ENCODE measurements at places on chromosomes 16 and 17.

DNA sequence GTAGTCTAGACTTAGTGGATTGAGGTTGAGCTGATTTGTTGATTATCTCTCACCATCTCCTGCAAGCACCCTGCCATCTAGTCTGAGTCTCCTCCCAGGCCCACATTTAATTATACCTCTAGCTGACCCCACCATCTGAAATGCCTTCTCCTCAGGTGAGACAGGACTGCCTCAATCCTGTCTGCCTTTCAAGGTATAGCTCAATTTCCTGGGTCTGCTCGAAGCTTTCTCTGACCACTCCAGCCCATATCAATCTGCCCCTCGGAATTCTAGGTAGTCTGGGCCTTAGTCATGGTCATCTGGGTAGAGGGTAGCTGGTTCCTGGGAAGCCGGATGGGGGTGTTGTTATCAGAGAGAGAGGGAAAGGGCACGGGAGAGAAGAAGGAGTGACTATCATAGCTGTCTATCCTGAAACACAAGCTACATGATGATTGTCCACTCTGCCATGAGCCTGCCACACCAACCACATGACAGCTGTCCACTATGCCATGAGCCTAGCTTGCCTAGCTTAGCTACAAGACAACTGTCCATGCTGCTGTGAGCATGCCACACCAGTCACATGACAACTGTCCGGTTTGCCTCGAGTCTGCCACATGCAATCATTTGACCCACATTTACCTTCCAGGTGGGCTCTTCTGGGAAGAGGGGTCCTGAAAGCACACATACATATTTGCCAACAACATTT is 34.4 kb downstream of the LYRM9 start:
- DNase-seq = no peak

- peak; percentile 19 for DNase-seq
These were observed 5.2 kb upstream of the CDH8 start for GRCh38 chr16:62041401-62041800.

DNA sequence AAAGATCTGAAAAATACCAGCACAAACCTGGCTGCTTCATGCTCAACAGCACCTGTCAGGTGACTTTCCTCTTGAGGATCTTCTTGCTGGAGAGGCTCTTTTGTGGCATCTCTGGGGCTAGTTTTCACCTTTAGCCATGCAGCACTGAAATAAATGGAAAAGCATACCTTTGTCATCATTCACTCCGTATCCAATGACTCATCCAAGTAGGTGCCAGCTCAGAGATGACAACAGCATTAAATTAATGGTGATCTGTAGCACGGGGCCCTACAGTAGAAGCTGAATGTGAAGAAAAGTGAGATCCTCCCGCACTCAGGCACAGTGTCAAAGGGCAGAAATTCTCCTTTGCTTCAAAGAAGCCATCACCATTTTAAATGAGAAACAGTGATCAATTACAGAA is 32.2 kb downstream of the KIAA0753 start:
- no peak for DNase-seq

DNA sequence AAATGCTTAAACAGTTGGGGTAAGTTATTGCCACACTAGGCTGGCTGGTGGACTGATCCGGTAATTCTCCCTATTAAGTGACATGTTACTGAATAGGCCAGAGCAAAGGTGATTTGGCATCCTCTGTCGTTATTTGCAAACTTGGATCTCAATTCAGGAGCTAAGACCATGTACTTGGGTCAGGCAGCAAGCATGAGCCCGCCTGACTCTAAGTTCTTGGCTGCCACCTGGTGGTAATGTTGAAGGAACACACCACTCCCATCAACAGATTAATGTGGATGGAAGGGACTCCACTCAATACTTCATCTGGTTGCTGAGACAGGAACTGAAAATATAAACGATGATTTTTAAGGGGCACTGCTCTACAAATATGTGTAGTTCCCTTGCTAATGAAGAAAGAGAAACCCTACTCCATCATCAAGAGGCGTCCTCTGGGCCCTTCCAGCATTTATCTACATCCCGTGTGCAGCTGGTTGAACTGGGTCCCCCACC is 70.8 kb downstream of the EMP2 start:
- DNase-seq = peak; percentile 37

- DNase-seq = no peak
These were observed 17.7 kb downstream of the KIF19 start for GRCh38 chr17:74343526-74344284.

GRCh38 chr17:37833237-37833859 is 88.5 kb upstream of the HNF1B start:
- DNase-seq = no peak

- no peak for DNase-seq
These were observed 88.8 kb downstream of the ZDHHC7 start for GRCh38 chr16:84922351-84923120.

GRCh38 chr17:11645426-11645825 is 47.2 kb downstream of the DNAH9 start:
- DNase-seq = no peak

DNA sequence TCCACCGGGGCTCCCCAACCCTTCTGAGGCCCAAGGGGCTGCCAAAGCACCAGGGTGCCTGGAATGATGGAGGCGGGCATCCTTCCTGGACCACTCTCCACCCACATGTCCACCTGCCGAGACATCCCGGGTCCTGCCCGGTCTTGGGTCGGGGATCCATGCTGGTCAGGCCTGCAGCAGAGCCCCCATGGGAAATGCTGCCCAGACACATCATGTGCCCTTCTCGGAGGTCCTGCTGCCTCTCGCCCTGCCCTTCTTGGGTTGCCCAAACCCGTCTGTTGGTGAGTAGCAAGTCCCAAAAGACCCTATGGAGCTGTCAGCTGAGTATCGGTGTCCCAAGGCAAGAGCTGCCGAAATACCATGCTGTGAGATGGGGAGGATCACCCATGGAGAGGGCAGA is 14.8 kb upstream of the GAA start:
- no peak for DNase-seq

- no peak for DNase-seq
These were observed 3.0 kb downstream of the SMCR8 start for GRCh38 chr17:18318117-18318516.

All from fibroblast of skin of left biceps (primary cell).